Activated naive CD4-positive, alpha-beta T cell treated with Interleukin-2 at 50 U/mL for 16 hours (primary cell): ENCODE measurements at places on chromosomes 16 and 17.
A peak's percentile ranks its signal among the peaks of the same experiment; 100 is the strongest.

- DNase-seq = no peak
Observed at GRCh38 chr16:4390266-4391260, 18.9 kb downstream of the VASN start.

DNA sequence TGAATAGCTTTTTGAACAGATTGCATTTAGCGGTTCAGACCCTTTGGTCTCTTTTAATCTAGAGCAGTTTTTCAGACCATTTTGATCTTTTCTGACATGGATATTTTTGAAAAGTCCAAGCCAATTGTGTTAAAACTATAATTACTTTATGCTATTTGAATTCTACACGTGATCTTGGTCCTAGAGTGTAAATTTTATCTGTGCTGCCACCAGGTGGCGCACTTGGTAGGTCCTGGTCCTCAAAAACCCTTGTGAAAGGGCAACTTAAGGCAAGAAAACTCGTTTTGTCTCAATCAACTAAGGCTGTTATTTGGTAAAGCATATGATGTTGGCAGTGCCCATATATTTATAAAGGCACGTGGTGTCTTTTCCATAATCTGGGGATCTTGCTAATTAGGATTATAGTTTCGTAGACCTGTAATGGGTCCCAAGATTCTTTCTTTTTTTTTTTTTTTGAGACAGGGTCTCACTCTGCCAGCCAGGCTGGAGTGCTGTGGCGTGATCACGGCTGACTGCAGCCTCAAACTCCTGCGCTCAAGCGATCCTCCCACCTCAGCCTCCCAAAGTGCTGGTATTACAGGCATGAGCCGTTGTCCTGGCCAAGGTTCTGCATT lies 43.9 kb upstream of the TEX2 start:
- DNase-seq = peak; percentile 69

DNA sequence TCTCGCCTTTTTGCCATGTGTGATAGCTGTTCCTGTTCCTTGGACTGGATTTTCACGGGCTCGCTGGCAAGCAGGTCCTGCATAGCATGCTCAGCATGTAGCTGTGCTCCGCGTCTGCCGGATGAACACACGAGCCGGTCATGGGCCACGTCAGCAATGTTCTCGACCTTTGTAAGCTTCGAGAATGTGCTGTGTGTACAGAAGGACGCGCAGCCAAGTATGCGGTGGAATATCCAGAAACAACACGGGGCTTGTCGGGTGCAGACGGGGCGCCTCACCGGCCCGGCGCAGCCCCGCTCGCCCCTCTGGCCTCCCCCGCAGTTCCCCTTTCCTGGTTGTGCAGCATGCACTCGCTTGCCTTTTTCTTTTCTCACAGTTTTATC lies 42.2 kb downstream of the RPTOR start:
- no peak for DNase-seq

DNA sequence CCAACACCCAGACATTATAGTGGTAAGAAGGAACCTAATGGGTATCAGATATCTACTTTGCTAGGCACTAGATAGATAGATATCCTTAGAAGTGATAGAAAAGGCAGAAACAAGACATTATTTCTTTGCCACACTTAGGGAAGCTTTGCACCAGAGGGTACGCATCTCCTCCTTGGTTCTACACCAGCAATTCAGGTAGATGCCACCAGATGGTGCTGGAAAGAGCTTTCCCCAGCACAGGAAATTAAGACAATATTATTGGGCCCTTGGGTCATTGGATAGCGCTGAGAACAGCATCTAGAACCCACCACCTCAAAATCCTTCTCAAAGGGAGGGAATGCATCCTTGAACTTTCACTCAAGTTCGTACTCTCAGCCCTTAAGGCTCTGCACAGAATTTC lies 173.8 kb upstream of the CCL2 start:
- DNase-seq = no peak

DNA sequence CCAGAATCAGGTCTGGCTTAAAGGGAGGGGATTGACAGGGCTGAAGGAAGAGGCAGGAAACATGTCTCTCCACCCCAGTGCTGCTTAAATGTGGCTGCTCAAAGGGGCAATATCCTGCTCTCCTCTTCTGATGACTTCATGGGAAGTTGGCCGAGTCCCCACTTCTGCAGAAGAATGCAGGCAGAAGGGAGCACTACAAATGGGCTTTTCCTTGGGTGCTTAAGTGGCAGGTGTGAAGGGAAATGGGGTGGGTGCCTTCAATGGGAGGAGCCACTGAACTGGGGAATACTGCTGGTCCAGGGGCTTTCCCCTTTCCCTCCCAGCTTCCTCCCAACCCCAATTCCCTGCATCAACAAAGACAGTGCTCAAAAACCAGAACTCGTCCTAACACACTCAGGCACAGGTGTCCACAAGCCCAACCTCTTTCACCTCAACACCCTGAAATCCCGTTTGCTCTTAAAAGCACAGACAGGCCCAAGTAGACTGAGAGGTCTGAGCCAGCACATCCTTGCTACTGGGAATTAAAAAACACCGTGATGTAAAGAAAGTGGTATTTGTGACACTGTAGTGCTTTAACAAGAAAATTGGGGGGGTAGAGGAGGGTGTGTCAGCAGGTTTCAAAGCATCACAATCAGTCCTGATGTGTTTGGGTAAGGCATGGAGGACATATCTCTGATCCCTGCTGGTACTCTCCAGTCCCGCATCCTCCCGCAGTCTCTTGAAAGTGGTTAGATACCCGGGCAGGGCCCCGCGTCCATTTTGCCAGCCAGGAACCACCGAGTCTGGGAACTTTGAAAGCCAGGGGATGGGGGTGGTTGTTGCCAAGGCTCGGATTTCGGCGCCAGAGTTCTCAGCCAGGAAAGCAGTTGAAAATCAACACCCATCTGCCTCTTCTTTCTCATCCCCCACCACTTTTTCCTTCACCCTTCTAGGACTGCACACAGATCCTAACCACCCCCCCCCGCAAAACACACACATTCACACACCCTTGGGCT lies 1.6 kb downstream of the CA10 start:
- no peak for DNase-seq
